ENCODE measurements at places on chromosomes 6 and 20.

DNA sequence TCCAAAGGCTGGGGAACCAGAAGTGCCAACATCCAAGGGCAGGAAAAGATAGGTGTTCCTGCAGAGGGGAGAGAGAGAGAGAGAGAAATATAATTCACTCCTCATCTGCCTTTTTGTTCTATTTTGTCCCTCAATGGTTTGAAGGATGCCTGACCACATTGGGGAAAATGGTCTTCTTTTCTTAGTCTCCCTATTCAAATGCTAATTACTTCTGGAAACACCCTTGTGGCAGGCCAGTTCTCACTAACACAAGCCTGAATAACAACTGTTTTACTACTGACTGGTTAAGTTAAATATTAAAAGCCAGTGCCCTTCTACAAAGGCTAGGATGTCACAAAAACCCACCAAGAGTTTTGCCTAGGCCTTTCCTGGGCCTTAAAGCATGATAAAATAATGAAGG, 425.4 kb upstream of the HTR1E start:
- DNase-seq: no peak

GRCh38 chr20:20003031-20003954, 13.9 kb upstream of the NAA20 start:
- no peak for DNase-seq

- no peak for DNase-seq
Observed at GRCh38 chr6:138393871-138394783, 9.9 kb upstream of the HEBP2 start.

GRCh38 chr20:63551068-63551467, 2.9 kb upstream of the FNDC11 start:
- no peak for DNase-seq

- no peak for DNase-seq
Observed at GRCh38 chr6:134637282-134637681, 312.6 kb downstream of the ALDH8A1 start.

DNA sequence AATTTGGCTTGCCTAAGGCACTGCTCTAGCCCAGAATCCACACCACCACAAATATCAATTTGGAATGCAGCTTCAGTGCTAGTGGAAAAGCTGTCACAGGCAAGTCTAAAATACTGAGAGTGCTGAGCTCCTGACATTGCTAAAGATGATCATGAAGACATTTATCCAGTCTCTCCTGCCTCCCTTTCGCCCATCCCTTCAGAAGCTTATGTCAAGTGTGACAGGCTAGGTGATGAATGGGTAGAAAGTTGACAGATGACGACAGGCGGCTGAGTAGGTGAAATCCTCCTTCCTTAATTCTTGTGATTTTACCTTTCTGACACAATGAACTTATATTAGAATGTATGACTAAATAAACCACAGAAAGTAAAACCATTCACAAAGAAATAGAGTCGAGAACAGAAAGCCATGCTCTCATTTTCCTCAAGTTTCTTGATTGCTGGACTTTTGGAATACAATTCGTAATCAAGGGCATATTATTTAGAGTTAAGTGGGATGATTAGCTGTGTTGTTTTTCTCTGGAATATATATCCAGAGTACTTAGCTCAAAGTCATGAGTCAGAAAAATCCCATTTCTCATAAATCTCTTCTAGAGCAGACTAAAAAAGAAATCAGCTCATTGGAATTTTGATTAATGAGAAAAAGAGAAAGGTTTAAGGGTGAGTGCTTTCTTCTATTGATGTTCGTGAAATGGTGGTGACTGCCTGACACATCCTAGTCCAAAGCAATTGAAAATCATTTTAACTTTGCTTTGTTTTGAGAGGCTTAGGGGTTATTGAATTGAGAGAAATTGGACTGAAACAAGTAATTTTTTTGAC, 1228.2 kb upstream of the CITED2 start:
- peak; percentile 53 for DNase-seq

- DNase-seq: peak; percentile 50
Observed at GRCh38 chr6:34792605-34793500, 970 bp downstream of the BLTP3A start.
